Right renal cortex interstitium (tissue), 3 donors: ENCODE measurements at places on chromosomes 4 and X. TPM values are rescaled to one million over a fixed set of nuclear protein-coding genes. Genes with fewer than 3 reads are reported as not detected.

GRCh38 chrX:49956313-49956712, 33.9 kb downstream of the CLCN5 start:
- DNase-seq, result no peak

DNA sequence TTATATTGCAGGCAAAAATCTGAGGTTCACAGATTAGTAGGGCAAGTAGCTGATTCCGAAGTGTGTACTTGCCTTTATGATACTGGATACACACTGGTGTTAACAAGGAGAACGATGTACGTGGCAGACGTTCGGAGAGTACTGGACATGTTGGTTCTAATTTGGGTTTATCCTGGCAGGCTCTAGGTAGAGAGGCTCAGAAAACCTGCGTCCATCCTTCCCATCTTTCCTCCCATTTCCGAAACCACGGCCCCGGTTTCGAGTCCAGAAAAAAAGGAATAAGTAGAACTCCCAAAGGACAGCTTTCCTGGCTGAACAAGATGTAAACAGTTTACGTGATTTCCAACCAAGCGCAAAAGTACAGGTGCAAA, 351 bp upstream of the SLC30A9 start:
- no peak for DNase-seq

DNA sequence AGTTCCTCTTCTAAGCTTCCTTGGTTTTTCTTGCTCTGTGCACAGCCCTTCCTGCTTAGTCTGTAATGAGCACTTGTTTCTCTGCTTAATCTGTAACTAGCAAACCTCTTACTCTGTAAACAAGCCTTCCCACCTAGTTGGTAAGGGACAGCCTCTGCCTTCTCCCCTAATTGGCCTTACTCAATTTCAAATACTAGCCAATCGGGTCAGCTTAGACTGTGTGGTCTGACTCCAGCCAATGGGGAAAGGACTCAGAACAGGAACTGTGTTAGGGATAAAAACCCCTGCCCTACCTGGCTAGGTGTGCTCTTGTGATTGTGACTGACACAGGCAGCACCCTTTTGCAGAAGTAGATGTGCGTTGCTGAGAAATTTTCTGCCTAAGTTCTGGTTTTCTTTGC, 136.5 kb upstream of the AADAT start:
- no peak for DNase-seq

- no peak for DNase-seq
Observed at GRCh38 chrX:38336538-38337240, 9.4 kb upstream of the RPGR start.

DNA sequence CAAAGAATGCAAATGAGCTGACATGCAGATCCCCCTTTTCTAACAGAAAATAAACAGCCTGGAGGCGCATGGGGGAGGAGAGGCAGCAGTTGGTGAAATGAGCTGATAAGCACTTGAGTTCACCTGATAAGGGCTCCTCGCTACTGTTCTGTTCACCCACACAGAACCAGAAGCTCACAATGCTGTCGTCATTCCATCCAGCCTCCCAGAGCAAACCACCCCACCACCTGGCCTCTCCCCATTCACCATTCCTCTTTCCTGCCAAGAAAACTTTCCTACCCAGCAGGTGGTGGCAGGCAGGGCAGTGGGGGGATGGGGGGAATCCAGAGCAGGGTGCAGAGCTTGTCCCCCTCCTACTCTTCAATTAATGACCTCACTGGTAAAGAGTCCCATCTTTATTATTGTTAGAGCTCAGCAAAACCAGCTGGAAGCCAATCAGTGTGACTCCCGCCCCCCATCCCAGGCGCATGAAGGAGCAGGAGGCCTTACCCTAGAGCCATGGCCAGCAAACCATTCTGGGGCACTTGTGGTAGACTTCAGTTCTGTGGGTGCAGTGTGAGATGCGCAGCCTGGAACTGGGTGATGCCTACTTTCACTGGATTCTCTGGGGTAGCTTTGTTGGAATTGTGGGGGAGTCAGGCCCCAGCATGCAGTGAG, 350.3 kb downstream of the ZIC3 start:
- DNase-seq, result no peak

ASMT gene
- 0.11 TPM for polyA plus RNA-seq
